Activated naive CD4-positive, alpha-beta T cell (primary cell): ENCODE measurements at places on chromosomes 6 and 20.

- DNase-seq: no peak
Measured at GRCh38 chr20:15564981-15565380, 1008.3 kb downstream of the KIF16B start.

GRCh38 chr6:18988636-18989035, 601.5 kb downstream of the RNF144B start:
- no peak for DNase-seq

GRCh38 chr20:53834062-53834442, 236.3 kb downstream of the BCAS1 start:
- no peak for DNase-seq

- no peak for DNase-seq
Measured at GRCh38 chr6:120260636-120261035, 911.1 kb upstream of the MAN1A1 start.

DNA sequence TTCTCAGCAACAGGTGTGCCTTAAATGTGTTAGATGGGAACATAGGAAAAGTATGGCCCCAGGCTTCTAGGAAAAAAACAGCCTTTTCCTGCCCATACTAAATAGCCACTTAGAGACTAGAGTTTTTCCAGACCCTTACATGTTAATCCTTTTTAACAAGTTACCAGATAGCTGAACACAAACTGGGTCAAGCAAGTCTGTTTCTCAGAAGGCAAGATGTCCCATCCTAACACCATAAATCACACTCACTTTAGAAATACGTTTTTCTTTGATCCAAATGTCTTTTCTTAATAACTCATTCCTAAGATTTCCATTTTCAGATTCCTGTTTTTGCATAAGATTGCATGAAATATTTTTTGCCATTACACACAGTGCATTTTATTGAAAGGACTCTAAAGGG, 241.3 kb downstream of the KCNQ5 start:
- DNase-seq: no peak

- no peak for DNase-seq
Measured at GRCh38 chr6:1770968-1771723, 161.4 kb downstream of the FOXC1 start.

GRCh38 chr6:157454762-157455714, 74.0 kb downstream of the ZDHHC14 start:
- no peak for DNase-seq

DNA sequence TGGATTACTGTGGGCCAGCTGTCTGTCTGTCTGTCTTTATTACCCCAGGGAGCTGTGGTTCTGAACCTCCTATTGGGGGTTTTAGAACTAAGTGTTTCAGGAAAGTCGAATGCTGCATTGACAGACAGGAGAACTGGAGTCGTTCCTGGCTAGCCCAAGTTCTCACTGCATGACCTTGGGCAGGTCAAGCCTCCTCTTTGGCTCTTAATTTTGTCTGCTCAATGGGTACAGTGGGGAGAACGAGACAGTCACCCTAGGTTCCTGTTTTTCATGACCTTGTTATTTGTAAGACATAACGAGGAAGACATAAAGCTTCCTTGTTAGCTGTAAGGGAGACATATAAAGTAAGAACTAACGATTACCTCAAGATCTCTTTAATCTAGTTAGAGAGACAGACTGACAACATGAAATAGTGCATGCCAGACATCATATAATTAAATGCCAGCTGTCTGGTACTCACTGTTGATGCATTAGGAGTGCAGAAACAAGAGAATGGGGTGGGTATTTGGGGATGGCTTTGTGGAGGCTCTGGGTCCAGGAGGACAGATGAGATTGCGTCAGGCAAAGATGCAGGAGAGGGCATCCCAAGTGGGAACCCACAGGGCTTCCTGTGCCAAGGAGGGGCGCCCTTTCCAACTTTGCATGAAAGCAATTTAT, 3.7 kb upstream of the CCDC167 start:
- DNase-seq: no peak

DNA sequence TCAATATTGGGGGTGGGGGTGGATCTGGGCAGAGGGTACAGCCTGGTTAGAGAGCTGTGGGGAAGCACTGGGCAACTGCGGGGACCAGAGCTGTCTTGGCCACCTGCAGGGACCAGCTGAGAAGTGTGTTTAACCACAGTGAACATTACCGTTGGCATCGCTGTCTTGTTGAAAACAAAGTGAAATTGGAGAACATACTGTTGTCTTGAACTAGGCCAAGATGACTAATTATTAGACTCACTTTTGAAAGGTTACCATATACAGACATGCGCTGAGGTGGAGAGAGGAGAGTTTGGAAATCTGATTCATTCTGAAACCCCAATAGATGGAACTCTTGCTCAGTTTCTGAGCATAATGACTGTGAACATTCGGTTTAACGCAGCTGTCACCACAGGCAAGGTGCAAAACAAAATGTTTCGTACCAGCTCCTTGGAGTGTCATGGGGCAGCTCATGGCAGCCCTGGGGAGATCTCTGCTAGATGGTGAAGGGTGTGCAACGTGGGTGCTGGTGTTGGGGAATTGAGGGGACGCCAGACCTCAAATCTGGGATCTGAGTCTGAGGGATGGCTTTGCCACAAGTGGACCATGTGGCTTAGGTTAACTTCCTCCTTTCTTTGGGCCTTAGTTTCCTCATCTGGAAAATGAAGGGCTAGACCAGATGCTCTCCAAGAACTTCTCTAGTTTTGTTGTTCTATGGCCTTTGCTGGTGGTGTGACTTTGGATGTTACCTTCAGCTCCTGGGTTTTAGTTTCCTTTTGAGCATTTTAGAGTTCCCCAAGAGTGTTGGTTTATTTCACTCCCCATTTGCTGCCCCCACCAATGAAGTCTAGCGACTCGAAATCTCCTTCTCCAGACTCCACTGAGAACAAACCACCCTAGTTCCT, 24.6 kb upstream of the GTSF1L start:
- no peak for DNase-seq

DNA sequence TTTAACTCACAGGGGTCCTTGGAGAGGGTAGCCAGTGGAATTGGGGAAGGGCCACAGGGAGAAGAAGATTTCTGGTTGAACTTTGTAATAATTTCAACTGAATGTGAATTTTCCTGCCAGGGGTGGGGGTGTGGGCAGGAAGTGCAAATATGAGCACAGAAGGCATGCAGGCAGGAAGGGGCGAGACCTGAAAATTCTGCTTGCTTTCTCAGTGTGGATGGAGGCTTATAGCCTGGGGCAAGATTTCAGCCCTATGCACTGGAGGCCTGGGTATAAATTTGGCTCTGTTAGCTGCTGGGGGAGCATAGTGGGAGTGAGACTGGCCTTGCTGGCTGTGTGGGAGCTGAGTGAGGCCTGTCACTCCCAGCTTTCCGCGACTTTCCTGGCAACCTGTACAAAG, 54.4 kb downstream of the PERP start:
- DNase-seq: no peak

DNA sequence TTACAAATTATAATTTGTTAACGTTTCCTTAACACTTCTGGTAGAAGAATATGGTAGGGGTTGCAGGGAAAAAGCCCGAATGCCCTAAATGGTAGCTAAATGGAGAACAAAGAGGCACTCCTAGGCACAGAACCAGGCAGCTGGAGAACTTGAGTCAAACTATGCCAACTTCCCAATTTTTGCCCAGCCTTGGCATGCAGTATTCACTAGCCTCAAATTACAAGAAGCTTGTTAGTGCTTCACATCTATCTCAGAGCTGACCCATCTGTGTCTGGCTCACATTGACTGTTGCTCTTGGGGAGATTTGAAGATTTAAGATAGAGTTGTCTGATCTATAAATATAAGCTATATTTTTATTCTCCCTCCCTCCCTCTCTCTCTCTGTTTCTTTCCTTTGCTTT, 19.4 kb upstream of the LRFN2 start:
- DNase-seq: no peak

DNA sequence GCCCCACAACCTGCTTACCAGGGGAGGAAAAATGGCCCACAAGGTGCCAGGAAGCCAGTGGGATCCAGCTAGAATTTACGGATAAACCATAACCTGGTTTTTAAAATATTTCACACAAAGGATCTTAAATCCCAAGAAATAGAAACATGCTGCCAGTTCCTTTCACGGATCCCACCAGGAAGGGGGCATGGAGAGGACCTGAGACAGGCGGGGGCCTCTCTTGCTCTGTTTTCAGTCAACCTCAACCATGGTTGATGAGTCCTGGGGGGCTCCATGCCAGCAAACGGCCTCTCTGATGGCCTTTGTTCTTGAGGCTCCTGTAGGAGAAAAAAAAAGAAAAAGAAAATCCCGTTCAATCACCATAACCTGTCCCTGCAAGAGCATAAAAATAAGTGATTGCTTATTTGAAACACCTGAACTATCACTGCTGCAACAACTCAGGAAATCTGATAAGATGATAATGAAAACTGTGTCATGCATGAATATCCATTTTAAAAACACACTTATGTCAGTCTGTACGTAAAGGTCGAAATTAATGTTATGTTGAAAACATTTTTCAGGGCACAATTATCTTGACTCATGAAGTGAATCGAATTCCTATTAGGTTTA, 125.8 kb upstream of the CST7 start:
- DNase-seq: no peak

- DNase-seq: no peak
Measured at GRCh38 chr6:152089992-152090391, 282.5 kb downstream of the ESR1 start.

DNA sequence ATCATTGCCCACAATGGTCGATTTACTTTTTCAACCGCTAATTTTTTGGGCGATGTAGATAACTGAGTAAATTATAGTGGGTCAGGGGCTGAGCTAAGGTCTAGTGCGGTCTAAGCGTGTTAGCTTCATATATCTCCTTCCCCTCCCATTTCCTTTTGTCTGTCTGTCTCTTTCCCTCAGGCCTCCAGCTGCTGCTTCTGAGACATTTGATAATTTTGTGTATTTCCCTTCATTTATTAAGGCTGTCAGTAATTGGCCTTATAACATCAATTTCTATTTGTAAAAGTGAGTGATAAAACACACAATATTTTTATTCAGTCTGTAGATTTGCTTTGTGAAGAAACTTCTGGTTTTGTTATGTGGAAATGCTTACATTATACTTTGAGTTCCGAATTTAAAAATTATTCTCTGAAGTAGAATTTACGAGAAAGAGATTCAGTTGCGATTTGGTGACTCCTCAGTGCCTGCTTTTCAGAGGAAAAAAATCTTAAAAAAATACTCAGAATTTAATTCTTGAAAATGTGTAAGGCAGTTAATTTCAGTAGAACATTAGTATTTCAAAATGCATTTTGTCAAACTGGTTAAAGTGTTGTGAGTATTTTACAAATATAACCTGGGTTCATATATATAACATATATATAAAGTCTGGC, 1.4 kb downstream of the TMEM170B start:
- DNase-seq: no peak

DNA sequence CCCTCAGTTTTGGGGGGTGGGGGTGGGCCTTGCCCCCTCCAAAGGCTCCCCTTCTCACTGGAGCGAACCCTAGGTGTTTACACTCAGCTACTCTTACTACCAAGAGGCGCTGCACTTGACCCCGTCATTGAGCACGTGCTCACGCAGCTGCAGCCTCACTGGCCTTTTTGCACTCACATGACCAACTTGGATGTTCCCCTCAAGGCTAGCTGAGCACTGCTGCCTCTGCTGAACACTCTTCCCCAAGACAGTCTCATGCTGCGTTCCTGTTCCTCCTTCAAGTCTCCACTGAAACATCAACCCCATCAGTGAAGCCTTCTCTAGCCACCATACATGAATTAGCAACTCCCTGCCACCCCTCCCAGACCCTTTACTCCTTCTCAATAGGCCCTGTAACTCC, 4.0 kb downstream of the SOD2 start:
- no peak for DNase-seq

DNA sequence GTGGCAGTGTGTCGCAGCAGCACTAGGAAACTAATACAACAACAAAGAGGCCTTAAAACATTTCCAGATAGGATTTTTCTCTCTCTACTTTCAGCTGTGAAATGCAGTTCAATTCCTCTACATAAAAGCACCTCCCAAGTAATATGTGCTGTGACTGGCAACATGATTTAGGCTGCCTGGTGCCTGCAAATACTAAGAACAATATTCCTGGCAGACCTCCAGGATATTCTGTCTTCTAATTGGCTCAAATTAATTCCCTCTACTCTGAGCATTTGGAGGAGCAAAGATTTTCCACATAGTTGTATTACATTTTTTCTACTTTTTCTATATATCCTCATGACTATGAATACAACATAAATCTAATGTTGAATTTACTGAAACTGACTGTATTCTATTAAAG, 33.2 kb downstream of the SCGN start:
- DNase-seq: no peak

- no peak for DNase-seq
Measured at GRCh38 chr6:135937106-135937505, 85.6 kb downstream of the PDE7B start.

- no peak for DNase-seq
Measured at GRCh38 chr6:18395177-18395855, 8.2 kb downstream of the RNF144B start.

DNA sequence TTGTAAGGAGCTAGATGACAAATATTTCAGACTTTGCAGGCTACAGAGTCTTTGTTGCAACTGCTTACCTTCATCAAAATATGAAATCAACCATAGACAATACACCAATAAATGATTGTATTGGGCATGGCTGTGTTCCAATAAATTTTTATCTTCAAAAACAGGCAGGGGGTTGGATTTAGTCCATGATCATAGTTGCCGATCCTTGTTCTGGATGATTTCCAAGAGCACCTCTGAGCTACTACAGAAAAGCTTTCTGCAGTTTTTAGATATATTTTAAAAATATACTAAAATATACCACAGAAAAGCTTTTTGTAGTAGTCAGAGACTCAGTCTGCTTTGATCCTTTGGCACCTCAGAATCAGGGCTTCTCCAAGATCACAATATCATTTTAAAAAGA, 145.0 kb downstream of the HTR1B start:
- DNase-seq: no peak

GRCh38 chr6:4914420-4915159, 89.2 kb downstream of the RPP40 start:
- no peak for DNase-seq

- no peak for DNase-seq
Measured at GRCh38 chr20:48282591-48283228, 497.4 kb upstream of the SULF2 start.

DNA sequence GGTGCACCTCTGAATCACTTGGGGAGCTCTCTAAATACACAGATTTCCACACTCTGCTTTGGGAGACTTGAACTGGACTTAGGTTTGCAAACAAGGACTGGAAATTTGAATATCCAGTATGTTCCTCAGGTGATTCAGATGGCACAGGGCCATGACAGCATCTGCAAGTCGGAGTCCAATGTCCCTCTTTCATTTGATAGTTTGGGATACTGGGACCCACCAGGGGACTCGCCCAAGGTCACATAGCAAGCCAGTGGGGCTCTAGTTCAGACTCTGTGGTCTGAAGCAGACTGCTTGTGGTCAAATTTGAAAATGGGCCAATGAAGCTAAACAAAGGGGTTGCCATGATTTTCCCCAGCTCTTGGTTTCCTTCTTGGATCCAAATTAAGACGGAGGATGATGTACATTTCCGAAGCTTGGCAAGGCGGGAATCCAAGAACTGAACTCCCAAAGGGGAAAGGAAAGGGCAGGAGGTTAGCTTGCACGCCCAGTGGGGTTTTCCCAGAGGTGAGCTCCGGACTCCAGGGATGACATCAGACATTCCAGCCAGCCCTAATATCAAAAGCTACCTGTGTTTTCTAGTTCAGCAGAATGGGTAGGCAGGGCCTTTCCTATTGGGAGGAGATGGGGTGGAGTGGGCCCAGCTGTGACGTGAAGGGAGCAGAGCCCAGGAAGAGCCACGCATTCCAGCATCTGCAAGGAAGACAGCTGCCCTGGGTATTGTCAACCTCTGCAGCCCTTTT, 3.4 kb upstream of the SYS1 start:
- DNase-seq: no peak
